ENCODE measurements at places on chromosomes 7 and 10.

DNA sequence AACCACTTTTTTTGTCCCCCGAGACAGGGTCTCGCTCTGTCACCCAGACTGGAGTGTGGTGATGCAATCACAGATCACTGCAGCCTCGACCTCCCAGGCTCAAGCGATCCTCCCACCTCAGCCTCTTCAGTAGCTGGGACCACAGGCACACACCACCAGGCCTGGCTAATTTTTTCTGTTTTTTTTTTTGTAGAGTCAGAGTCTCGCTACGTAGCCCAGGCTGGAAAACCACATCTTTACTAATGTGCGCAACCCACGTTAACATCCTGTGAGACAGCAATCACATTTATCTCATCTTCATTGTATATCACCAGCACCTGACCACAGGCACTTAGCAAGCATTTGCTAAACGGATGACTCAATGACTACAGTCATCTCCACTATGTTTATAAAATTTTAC is 77.8 kb upstream of the ATP6V0A4 start:
- DNase-seq = no peak

- no peak for DNase-seq
Measured at GRCh38 chr7:12685550-12685949, 1.9 kb upstream of the ARL4A start.

DNA sequence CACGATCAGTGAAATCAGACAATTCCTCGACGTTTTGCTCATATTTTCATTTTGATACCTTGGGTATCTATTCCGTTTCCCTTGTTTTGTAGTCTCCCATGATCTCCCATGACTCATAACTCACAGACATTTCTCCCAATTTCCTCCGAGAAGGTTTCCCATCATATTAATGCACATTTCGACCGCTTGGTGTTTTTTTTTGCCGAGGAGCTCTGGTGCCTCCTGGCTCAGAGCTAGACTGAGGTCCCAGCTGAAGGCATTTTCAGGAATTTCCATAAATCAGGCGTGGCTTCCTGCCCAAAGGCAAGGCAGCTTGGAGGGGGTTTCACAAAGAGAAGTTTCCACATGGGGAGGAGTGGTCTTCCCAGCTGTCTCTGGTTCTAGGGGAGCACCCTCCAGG is 148.2 kb upstream of the TNS3 start:
- no peak for DNase-seq

DNA sequence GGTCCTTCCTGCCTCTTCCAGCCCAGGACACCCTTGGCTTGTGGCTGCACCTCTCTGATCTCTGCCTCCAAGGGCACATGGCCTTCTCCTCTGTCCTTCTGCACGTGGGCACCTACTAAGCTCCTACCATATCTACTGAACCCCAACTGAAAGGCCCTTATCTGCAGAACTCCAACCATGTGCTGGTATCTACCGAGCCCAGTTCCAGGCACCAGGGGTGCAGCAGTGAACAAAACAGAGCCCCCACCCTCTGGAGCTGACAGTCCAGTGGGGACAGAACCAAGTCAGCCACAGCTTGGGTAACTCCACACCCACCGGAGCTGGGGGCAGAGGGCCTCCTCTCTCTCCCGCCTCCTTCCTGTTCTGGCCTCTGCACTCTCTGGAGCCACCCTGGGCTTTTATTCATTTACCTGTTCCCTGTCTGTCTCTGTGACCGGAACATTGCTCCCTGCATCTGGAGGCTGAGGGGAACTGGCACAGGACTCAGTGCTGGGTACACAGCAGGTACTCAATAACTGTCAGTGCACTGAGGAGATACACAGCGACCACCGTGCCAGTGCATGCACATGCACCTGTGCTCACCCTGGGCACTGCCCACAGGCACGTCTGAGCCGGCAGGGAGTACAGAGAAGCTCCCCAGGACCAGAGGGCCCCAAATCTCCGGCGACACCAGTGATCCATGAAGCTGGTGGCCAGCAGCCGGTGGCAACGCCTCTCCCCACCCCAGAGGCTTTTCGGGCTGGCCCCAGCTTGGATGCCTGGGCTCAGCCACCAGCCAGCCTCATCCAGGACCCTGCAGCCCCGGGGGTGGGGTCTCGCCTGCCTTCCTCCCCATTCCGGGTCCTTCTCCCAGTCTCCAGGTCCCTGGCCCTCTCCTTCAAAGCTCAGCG is 2.0 kb downstream of the MICALL2 start:
- no peak for DNase-seq

- no peak for DNase-seq
Measured at GRCh38 chr7:27953777-27954176, 213.8 kb downstream of the TAX1BP1 start.

GRCh38 chr7:88772776-88773175 is 13.3 kb downstream of the ZNF804B start:
- no peak for DNase-seq

DNA sequence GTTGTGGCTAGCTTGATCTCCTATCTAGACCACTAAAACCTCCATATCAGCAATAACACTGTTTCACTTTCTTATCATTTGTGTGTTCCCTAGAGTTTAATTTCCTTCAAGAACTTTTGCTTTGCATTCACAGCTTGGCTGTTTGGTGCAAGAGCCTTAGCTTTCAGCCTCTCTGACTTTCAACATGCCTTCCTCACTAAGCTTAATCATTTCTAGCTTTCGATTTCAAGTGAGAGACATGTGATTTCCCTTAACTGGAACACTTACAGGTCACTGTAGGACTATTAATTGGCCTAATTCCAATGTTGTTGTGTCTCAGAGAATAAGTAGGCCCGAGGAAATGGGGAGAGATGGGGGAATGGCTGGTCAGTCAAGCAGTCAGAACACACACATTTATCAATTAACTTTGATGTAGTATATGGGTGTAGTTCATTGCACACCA is 10.6 kb upstream of the BPGM start:
- no peak for DNase-seq

GRCh38 chr10:96708456-96708855 is 11.9 kb downstream of the PIK3AP1 start:
- DNase-seq = no peak

GRCh38 chr10:132859084-132859855 is 73.3 kb upstream of the NKX6-2 start:
- DNase-seq = no peak

DNA sequence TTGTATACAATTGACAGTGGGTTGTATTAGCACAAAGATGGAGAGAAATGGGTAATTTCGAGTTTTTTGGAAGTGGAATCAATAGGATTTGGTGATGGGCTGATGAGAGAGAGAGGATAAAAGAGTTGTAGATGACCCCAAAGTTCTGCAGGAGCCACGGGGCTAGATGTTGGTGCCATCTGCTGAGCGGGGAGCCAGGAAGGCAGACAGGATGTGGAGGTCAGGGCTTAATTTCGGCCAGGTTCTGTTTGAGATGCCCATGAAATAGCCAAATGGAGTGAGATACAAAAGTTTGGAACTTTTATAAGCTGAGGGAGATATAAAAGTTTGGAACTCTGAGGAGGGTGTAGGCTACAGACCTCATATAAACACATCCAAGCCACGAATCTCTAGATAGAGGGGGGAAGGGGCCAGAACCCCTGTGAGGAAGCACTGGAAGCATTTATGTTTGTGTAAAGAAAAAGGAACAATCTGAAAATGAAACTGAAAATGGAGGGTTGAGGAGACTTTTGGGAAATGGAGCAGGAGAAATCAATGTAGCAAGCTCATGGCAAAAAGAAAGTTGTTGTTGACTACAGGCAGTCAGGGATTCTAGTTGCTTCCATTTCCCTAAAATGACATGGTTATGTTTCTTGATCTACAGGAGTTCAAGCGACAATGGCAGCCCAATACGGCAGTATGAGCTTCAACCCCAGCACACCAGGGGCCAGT is 2.2 kb downstream of the GIMAP4 start:
- DNase-seq = no peak

GRCh38 chr10:13219685-13220670 is 14.2 kb downstream of the UCMA start:
- no peak for DNase-seq

DNA sequence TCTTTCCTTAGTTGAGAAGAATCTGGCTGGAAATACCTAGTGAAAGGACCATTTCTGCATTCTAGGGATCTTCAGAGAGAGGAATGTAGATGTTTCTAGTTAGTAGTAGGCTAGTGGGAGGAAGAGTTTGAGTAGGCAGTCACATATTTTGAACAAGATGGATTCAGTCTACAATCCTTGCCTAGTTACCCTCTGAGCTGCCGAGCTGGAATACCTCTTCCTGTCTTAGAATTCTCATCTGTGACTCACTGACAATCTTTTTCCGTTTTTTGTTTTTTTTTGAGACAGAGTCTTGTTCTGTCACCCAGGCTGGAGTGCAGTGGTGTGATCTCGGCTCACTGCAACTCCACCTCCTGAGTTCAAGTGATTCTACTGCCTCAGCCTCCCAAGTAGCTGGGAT is 30.7 kb upstream of the PLPP4 start:
- no peak for DNase-seq

DNA sequence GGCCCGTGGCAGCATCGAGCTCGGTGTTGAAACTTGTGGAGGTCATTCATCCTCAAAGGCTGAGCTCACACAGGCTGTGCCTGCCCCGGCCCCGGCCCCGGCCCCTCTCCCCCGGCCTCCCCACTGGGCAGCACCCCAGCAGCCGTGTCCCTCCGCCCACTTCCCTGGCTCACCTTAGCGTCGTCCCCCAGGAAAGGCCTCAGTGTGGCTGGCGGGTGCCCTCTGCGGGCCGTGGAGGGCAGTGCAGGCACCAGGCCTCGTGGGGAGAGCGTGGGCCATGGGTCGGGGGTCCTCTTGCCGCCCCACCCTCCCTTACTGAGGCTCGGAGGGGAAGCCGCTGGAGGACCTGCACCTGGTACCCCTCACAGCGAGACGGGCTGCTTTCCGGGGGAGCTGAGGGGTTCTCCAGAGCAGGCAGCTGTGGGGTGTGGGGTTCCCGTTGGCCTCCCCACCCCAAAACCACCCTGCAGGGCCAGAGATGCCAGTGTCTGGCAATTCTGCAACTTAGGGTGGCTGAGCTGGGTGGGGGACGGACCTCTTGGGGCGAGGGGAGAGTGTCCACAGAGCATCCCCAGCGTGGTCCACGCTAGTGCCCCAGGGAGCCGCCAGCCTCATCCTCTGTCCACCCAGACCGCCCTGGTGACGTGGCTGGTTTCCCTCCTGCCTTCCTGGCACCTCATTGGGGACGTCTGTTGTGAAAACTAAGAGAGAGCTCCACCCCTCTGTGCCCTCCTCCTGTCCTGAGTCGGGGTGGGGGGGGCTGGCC is 44.2 kb upstream of the DPYSL4 start:
- DNase-seq = no peak

DNA sequence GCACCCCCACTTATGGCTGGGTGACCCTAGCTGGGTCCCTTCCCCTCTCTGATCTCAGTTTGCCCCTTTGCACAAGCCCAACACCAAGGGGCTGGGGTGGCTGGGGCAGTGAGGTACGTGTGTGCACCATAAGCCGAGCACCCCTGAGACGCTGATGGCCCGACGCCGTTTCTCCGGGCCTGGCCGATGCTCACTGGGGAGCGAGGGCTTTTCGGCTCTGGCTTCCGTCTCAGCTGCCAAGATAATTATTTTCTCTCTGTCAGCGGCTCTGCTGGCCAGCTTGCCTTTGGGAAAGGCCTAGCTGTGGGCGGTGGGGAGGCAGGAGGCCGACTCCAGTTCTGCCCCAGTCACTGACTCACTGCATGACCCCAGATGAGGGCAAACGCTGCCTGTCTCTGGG is 91.0 kb downstream of the ZMIZ1 start:
- no peak for DNase-seq

All from DMS 273 treated with DMSO at 0.1 percent for 48 hours (cell line).